Glomerular endothelial cell (primary cell): ENCODE measurements at places on chromosomes 1 and 21.

DNA sequence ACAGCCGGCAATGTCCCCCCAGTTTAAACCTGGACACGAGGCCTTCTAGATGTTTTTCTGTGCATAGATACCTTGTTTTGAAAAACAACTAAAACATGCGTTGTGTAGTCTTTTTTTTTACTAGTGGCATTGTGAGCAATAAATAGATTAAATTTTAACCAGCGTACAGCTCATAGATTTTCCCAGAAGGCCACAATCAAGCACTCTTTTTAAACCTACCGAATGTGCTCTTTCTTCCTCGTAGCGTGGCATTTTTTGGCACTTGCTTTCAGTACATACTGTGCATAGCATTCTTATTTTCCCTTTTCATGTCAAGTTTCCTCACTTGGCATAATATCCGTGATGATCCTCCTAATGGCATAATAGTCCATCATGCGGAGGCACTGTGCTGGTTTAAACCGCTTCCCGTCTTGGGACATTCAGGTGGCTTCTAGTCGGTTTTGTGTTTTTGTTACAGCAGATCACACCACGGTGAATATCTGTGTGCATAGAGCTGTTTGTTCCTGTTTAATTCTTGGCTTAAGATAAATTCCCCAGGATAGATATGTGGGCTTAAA, 95.3 kb downstream of the PDE9A start:
- no peak for DNase-seq

GRCh38 chr21:44059710-44060109, 47.5 kb upstream of the PWP2 start:
- no peak for DNase-seq

- no peak for DNase-seq
Observed at GRCh38 chr1:176694713-176695112, 231.7 kb downstream of the PAPPA2 start.

- no peak for DNase-seq
Observed at GRCh38 chr1:41021526-41022308, at the start of gene SLFNL1. TSS of gene SLFNL1 (minus strand) at chr1:41021725. CDS start at chr1:41020660, 1,065 bp downstream.

DNA sequence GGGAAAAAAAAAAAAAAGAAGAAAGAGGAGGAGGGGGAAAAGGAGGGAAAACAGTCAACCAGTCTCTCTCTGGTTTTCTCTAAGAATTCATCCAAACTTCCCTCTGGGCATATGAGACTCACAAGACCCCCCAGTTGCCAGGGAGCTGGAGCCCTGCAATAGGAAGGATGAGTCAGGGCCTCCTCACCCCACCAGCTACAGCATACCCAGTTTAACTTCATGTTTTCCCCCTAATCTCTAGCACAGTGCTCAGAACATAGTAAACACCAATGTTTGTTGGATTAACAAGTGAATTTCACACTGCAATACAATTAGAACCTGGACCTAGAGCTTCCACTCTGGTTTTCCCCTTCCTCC, 7.8 kb downstream of the F11R start:
- DNase-seq, result no peak

- no peak for DNase-seq
Observed at GRCh38 chr1:152190589-152190988, 31.6 kb upstream of the RPTN start.

DNA sequence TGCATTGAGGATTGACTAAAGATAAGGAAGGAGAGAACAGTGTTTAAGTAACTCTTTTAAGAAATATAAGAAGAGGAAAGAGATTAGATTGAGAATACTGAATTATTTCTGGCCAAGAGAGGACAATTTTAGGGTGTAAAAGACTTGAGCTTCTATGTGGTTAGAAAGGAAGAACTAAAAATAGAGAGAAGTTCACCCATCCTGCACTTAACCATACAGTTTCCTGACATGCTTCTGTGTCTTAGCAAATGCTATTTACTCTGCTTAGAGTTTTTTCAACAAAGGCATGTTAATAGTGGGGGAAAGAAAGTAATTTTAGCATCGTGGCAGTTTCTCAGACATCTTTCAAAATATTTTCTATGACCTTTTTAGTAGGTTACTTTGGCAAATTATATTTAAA, 122.8 kb upstream of the GPR52 start:
- DNase-seq, result no peak
